ENCODE measurements at places on chromosomes 2 and 18.

GRCh38 chr2:225598426-225598825 is 198.9 kb downstream of the NYAP2 start:
- no peak for DNase-seq

GRCh38 chr18:23593720-23594119 is 7.4 kb upstream of the NPC1 start:
- DNase-seq, result no peak

DNA sequence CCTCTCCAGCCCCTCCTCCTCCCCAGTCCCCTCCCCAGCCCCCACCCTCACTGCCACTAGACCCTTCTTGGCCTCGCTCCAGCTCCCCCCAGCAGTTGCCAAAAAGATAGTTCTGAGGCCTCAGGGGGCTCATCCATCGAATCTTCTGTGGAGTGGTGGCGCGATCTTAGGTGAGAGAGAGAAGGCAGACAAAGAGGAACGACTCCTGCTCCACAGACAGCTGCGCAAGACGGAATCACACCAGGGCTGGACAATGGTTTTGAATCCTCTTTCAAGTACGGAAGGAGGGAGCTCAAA is 68.1 kb downstream of the LAMA3 start:
- DNase-seq, result no peak

DNA sequence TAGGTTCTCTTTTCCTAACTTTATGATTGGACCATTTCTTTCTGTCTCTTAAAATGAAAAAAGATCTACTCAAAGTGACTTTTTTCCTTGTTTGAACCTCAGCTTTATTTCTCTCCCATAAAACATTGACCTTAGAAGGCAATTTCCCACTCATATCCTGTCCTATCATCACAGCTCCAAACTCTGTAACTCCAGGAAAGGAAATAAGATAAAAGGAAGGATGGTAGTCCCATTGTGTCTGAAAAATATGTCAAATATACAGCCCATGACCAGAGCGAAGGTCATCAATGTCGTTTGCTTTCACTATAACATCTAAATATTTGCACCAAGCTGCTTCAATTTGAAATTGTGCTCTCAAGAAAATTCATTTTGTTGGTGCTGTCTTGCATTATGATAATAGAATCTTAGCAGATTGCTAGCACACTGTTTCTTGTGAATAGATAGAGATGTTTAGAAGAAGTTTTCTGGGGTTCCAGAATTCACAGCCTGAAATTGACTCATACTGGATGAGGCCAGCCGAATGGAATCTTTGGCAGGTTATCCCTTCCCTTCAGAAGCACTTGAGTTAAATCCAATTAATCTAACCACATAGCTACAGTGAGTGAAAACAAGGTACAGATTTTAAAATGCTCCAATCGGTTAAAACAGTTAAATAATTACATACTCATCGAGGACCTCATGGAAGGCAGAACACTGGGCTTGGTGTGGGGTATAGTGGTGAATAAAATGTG is 95.1 kb downstream of the CRIM1 start:
- no peak for DNase-seq

DNA sequence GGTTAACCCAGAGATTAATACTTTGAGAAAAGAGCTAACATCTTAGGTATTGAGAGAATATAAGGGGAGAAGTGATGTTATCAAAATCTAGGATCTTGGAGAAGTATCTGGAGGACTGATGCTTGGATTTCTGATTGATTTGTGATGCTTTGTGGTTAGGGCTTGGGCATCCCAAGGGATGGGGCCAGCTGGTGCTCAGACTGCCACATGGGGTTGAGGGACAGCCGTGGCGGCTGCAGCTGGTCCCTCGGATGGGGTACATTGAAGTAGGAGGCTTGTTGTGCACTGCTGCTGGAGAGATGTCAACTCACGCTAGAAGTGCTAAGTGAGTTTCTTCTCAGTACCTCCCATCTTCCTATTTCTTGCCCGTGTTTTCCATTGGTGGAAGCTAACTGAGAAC is 22.4 kb downstream of the HRH4 start:
- no peak for DNase-seq

- no peak for DNase-seq
These were observed 211.4 kb upstream of the THUMPD2 start for GRCh38 chr2:39990335-39990900.

- no peak for DNase-seq
These were observed 5.1 kb downstream of the ITGB6 start for GRCh38 chr2:160194946-160195345.

DNA sequence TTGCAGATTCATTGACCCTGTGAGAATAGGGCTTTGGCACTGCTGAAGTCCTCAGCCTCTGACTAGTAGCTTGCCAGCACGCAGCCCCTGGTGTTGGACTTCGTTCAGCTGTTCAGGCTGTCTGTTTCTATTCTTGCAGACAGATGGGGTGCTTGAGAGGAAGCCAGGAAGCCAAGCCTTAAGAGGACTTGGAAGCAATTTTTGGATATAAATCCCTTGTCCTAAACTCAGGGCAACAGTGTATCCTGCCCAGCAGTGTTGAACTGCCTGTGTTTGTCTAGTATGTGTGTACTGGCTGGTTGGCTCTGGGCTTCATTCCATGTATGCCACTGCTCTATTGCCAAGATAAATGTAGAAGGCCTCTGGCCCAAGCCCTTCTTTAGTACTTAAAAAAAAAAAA is 108.6 kb downstream of the COMMD1 start:
- no peak for DNase-seq

GRCh38 chr2:210195101-210195852 is 24.1 kb upstream of the KANSL1L start:
- no peak for DNase-seq

GRCh38 chr2:71521436-71521950 is 68.1 kb downstream of the DYSF start:
- DNase-seq, result no peak

GRCh38 chr2:157267476-157267875 is 10.0 kb downstream of the GALNT5 start:
- peak; percentile 42 for DNase-seq

- peak; percentile 77 for DNase-seq
These were observed 223.7 kb downstream of the CYP26B1 start for GRCh38 chr2:71923887-71924533.

DNA sequence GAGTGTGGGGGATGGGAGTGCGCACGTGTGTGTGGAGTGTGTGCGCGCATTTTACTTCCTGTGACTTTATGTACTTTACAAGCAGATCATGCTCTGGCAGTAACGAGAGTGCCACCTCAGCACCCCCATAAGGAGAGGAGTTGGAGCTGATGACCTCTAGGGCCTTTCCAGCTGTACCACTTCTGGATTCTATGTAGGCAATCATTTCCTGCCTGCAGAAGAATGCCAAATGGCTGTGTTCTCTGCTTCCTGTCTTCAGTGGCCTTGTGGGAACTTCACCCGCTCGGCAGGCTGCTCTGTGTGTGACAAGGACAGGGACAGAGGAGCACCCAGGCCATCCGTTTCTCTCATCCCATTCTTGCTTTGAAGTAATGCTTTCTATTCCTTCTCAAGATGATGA is 22.8 kb upstream of the ZNF385B start:
- no peak for DNase-seq

- DNase-seq, result no peak
These were observed 88.8 kb upstream of the RMDN2 start for GRCh38 chr2:37836270-37836669.

GRCh38 chr2:179715196-179715595 is 146.2 kb downstream of the ZNF385B start:
- no peak for DNase-seq

DNA sequence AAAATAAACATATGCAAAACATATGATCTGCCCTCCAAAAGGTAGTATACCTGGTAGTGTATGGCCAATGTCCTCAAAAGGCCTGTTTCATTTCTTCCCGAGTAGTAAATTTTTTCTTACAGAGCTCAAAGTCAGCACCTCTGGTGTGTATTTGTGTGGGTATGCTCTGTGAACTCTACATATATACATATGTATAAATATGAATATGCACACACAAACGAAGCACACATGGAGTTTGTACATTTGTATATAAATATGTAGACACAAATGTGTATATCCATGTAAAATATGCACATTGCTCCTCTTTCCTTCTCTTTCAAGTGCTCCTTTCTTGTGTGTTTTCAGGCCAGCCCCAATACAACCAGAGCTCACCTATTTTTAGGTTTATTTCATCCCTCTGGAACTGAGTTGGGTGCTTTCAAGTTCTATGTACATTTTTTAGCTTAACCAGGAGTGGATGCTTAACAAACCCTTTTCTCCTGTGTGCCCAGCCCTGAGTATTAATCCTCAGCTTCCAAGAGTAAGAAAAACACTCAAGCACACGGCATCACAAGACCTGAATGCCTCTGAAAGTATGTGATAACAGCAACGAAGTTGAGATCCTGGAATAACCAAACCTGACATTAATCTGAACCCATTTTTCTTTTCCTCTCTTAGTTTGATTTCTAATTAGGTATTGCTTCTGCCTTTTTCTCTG is 12.2 kb upstream of the GALNT5 start:
- no peak for DNase-seq

GRCh38 chr2:939936-940601 is 10.6 kb upstream of the SNTG2 start:
- DNase-seq, result no peak

- DNase-seq, result no peak
These were observed 450.0 kb upstream of the SLC14A2 start for GRCh38 chr18:45165176-45165713.

DNA sequence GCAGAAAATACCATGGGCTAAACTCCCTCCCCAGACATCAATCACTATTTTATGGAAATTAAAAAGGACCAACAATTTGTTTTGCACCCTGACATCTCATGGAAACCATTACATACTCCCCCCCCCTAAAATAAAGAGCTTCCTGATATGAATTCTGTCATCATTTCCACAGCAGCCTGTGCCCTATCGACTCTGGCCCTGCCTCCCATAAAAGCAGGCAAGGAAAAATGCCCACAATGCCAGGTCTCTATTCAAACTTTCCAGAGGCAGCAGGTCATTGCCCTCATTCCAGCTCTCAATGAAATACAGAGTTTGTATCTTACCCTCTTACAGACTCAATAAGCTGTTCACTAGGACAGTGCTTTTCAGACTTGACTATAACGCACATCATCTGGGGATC is 254.4 kb upstream of the TANK start:
- no peak for DNase-seq

GRCh38 chr18:9260388-9261380 is 73.9 kb upstream of the TWSG1 start:
- no peak for DNase-seq

DNA sequence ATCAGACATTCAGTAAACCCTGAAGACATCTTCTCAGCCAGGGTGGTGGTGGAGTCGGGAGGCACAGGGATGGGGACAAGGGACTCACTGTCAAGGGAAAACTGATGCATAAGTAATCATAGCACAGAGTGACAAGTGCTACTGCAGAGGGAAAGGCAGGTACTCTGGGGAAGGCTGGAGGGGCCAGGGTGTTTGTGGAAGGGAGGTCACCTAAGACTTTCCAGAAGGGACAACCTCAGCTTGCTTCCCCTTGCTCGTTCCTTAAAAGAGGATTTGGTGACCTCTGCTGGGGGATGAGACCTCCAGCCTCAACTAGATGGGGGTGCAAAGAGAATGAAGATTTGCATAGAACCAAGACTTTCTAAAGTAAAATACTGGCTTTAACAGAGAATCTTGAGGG is 99.5 kb downstream of the SLC4A3 start:
- no peak for DNase-seq

DNA sequence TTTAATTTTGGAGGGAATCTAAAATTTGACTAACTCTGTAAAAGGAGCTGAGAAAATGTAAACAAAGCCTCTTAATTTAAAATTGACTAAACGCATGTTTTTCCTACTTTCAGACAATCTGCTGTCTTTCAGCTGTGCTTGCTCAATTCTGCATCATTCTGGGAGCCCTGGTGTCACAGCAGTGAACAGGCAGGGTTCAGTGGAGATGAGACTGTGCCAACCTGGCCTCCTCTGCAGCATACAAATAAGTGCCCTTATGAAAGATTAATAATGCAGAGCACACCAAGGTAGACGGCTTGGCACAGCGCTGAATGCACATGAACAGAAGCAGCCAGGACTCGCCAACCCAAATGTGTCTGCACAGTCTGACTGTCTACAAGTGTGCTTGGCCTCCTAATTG is 222.0 kb upstream of the CHAC2 start:
- DNase-seq, result no peak

DNA sequence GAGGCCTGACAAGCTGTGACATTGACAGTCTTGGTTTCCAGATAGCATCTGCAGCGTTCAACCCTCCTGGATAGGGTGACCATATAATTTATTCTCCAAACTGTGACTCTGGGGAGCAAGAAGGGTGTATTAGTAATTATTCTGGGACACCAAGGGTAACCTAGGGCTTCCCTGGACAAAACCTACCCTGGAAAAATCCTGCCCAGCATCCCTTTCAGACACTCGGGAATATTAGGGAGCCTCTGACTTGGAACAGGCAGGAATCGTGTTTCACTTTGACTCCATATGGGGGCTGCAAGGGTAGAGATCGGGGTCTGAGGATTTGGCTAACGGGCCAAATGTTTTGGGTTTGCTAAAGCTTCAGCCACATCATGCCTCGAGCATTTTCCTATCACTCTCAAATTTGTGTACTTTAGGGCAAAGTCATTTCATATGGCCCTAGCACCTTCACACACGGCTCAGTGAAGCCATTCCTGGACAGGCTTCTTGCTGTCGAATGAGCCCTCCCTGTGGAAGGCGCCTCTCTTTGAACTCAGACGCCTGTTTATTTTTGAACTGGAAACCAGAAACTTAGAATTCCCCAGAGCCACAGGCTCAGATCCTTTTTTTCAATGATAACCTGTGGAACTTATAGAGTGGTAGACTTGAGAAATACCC is 129.9 kb downstream of the DDX1 start:
- no peak for DNase-seq

GRCh38 chr2:55230551-55230950 is 1.5 kb downstream of the CLHC1 start:
- DNase-seq, result no peak

- DNase-seq, result no peak
These were observed 72.5 kb upstream of the NYAP2 start for GRCh38 chr2:225326969-225327368.

GRCh38 chr2:19538411-19538963 is 180.1 kb upstream of the OSR1 start:
- DNase-seq, result no peak

DNA sequence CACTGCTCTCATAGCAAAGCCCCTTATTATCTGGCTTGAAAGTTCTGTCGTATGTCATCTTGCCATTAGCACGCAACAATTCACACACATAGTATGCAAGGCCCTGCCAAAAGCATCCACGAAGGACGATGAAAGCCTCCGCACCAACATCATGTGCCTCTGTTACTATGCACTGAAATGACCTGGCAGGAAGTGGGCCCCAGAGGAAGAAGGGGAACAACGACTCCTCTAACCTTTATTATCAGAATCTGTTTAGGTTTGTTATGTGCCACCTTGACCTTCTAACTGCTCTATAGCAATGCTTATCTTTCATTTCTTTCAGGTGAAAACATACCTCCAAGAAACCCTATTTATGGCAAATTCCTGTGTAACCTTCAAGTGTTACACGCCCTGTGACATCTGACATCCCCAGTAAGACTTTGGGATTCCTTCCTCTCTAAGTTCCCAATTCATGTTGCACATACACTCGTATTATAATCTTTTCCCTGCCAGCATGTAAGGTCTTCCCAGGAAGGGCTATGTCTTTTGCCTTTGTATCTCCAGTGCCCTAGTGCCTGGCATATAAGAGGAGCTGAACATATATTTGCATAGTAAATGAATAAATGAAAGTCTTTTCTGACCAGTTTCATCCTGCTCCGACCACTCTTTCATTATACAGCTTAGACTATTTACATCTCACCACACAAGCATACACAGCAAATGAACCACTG is 7.0 kb upstream of the NDUFV2 start:
- DNase-seq, result peak; percentile 82
